ENCODE measurements at places on chromosomes 6 and 20. TPM values are rescaled to one million over a fixed set of nuclear protein-coding genes. Genes with fewer than 3 reads are reported as not detected.

Gene HLA-DRB5
- polyA plus RNA-seq, result 5.4 TPM

DNA sequence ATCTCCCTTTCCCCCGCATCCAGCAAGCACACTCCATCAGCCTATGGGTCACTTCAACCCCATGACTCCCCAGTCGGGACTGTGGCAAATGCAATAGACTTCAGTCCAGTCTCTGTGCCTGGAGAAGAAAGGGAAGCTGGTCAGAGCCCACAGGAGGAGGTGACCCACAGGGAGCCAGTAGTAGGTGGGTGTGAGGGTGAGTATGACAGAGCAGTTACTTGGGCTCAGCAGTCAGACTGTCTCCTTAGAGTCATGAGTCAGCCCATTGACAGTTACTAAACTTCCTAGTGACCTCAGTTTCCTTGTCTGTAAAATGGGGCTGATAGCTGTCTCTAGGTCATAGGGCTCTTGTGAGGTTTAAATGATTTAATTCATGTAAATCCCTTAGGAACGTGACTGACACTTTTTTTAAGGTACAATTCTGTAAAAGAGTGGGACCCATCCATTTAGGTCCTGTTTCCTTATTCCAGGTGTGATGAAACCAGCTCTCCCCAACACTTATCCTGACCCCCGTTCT, 33.9 kb upstream of the HLA-C start:
- no peak for DNase-seq

DNA sequence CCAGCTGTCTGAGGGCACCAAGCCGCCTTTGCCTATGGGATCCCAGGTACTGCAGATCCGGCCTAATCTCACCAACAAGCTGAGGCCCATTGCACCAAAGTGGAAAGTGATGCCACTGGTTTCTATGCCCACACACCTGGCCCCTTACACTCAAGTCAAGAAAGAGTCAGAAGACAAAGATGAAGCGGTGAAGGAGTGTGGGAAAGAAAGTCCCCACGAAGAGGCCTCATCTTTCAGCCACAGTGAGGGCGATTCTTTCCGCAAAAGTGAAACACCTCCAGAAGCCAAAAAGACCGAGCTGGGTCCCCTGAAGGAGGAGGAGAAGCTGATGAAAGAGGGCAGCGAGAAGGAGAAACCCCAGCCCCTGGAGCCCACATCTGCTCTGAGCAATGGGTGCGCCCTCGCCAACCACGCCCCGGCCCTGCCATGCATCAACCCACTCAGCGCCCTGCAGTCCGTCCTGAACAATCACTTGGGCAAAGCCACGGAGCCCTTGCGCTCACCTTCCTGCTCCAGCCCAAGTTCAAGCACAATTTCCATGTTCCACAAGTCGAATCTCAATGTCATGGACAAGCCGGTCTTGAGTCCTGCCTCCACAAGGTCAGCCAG, 283.0 kb downstream of the TSHZ2 start:
- no peak for DNase-seq

Gene SERPINB6
- polyA plus RNA-seq, result 126 TPM

- no peak for DNase-seq
Measured at GRCh38 chr20:64036346-64037198, 590 bp downstream of the C20orf204 start.

Gene NRSN1
- polyA plus RNA-seq, result 0.31 TPM

- DNase-seq, result no peak
Measured at GRCh38 chr6:139567095-139567494, 192.6 kb upstream of the CITED2 start.

GRCh38 chr6:80636689-80637088, 530.2 kb downstream of the BCKDHB start:
- no peak for DNase-seq

GRCh38 chr6:125792680-125793079, 1.9 kb downstream of the NCOA7 start:
- DNase-seq, result no peak

DNA sequence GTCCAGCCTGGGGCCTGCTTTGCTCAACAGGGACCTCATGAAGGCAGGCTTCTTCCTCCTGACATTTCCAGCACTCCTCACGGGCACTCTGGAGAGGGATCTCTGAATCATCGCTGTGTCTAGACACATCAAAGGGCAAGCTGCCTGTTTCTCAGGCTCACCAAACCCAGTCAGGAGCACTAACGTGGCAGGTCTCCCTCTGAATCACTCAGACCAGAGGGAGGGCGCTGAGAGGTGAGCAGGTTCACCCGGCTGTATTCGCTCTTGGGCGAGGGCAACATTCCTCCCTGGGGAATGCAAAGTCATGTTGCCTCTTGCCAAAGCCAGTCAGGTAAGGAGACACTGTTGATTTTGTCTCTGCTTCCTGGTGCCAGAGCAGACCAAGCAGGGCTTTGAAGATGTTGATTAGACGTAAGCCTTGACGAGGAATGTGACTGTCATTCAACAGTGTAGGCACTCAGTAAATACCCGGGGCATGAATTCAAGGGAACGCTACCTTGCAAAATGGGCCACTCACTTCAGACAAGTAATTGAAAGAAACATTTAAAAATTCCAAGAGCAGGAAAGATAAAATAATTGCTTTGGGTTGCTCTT, 50.1 kb downstream of the CYP24A1 start:
- no peak for DNase-seq

Data from left lung (tissue), 14 donors.